Mesendoderm (in vitro differentiated cells): ENCODE measurements at places on chromosomes 4 and X.

- DNase-seq: peak; percentile 13
Observed at GRCh38 chr4:159349332-159349731, 246.5 kb downstream of the RAPGEF2 start.

- DNase-seq: no peak
Observed at GRCh38 chrX:10370976-10371375, 214.2 kb downstream of the CLCN4 start.

DNA sequence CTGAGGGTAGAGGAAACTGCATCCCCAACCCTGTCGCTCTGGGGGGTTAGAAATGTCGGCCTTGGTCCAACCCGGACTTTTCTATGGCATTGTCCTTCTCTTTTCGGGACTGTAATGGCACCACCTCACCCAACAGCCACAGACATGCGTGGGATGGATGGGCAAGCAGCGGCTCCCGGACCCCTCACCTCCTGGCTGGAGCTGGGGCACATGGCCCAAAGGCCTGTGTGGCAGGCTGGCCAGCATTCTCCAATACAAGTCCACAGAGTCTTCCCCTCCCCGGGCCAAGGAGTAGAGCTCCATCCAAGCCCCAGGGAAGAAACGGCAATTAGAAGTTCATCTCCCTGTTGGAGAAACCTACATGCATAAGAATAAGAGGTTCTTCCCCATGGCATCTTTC, 142.9 kb downstream of the NR3C2 start:
- no peak for DNase-seq

DNA sequence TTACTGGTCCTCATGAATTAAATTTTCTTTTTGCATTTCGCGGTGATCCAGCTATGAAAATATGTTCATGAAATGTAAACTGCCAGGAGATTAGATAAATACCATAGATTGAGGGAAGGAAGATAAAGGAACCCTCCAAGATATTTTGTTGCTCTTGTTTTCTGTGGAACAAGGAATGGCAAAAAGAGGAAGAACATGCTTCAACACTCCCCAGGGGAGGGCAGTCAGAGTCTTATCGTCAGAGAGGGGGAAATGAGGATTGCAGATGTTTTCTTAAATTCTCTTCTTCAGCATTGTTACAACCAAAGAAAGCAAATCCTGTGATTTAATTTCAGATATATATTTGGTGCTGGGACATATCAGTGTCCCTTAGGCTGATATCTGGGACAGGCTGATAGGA, 9.5 kb upstream of the SFRP2 start:
- DNase-seq: peak; percentile 40

DNA sequence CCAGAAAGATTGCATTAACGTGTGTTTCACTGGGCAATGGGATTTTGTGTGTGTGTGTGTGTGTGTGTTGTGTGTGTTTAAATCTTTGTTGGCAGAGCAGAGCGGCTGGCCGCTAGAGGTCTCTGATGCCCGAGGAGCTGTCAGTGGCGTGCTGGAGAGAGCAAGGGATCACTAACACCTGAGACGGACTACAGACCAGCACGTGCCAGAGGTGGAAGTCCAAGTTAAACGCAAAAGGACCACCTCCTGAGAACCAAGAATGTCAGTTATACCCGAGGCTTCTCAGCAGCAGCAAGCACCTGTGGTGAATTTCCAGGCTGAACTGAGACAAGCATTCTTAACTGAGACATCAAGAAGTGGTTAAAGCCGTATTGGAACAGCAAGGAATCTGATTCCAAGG, 9.0 kb upstream of the SLC25A14 start:
- DNase-seq: peak; percentile 80

DNA sequence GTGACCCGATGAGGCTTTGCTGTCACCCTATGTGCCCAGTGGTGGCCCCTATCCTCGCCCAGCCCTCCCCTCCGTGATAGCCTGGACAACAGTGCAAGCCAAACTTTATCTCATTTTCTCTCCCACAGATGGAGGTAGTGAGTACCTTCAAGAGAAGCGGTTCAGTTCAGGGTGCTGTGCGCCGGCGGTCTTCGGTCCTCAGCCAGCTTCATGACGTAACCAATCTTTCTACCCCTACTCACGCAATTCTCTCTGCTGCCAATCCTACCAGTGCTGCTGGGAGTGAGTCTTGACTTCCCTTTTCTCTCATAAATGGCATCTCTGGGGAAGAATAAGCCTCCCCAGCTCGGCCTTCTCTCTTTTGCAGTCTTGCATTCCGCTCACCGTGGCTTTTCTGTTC, 29.5 kb downstream of the CCNQ start:
- no peak for DNase-seq

- no peak for DNase-seq
Observed at GRCh38 chr4:12933760-12934221, 550.3 kb downstream of the RAB28 start.

GRCh38 chrX:109966246-109966645, 36.7 kb upstream of the TMEM164 start:
- DNase-seq: no peak

DNA sequence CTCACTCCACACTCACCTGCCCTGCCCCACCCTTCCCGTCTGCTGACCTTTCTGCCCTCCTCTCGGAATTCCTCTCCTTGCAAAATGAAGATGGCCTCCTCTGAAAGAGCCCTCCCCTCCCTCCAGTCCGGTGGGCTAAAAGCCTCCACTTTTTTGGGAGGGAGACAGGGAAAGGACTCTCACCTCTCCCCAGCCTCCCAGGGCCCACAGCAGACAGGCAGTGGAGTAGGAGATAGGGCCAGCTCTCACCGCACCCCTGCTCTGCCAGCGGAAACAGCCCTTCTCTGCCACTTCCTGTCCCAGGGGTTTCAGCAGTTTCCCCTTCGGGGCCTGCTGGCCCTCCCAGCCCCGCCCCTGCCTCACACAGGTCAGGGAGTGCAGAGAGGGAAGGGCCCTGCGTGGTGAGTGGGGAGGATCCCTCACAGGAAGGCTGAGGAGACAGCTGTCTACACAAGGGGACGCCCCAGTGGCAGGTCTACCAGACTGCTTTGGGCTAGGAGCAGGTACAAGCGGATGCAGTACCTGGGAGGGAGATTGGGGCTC, 18.2 kb downstream of the ELF4 start:
- DNase-seq: peak; percentile 70

DNA sequence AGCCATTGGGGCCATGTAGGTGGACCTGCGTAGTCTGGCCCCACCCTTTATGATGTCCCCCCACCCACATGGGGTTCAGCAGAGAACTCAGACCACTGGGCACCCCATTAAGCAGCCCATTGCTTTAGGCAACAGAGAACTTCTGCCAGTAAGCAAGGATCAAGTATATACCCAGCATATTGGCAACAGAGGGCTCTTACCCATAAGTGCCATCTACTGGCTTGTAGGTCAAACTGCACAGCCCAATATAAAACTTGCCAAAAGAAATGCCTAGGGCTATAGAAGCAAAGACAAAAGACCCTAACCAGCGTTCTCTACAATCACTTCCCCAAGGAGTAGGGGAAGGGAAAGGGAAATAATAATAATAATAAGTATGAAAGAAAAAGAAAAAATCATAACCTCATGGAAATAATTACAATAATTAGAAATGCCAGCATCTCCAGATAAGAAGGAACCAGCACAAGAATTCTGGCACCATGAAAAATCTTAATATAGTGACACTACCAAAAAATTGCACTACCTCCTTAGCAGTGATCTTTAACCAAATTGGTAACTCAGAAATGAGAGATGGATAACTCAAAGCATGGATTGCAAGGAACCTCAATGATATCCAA, 1090.7 kb downstream of the FAT4 start:
- peak; percentile 76 for DNase-seq

- DNase-seq: no peak
Observed at GRCh38 chr4:9903317-9903716, 118.0 kb downstream of the SLC2A9 start.

DNA sequence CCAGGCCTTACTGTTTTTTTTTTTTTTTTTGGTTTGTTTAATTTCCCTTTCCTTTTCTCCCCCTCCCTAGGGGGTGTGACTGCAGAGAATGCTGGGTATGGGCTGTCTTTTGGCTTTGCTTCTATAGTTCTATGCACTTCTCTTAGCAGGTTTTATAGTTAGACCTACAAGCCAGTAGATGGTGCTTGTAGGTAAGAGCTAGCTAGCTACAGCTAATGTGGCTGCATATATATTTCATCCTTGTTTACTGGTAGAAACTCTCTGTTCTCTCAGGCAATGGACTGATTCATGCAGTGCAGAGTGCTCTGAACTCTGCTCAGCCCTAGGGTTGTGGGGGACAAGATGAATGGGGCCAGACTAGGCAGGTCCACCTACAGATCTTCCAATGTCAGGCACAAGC, 246.4 kb downstream of the SH2D1A start:
- no peak for DNase-seq

GRCh38 chr4:76616526-76616925, 181.5 kb downstream of the SHROOM3 start:
- DNase-seq: no peak

DNA sequence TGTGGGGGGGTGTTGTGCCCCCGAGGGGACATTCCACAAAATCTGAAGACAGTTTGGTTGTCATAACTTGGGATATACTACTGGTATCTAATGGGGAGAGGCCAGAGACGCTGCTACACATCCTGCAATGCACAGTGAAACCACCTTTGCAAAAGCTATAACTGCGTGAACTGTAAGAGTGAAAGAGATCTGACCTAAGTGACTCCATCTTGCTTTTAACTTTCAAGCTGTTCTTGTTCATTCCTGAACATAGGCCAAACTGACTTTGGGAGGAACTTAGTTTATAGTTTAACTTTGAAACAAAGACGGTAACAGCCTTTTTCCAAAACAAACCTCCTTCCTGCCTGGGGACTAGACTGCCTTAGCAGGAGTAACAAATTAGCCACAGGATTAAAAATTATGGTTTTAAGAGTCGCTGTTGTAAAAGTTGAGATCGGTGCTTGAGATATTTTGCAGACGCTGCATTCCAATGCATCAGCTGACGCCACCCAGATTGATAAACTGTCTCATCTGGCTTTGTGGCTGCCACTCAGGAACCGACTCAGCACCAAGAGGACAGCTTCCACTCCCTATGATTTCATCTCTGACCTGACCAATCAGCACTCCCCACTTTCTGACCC, 70.9 kb downstream of the ATXN3L start:
- no peak for DNase-seq

DNA sequence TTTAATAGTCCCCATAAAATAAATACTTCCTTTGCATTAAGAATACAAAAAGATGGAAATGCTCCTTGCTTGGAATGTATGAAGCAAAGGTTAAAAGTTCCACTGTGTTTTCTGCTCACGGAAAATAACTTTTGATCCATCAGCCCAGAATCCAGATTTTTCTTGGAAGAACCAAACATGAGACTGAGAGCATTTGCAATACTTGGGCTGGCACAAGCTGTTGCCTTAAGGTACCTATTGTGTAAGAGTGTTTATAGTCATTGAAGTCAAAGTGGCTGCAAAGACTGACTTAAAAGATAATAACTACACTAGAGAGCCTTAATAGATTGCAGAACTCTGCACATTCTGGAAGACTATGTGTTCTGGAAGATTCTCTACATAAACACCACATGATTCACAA, 281.4 kb downstream of the RAB28 start:
- no peak for DNase-seq

DNA sequence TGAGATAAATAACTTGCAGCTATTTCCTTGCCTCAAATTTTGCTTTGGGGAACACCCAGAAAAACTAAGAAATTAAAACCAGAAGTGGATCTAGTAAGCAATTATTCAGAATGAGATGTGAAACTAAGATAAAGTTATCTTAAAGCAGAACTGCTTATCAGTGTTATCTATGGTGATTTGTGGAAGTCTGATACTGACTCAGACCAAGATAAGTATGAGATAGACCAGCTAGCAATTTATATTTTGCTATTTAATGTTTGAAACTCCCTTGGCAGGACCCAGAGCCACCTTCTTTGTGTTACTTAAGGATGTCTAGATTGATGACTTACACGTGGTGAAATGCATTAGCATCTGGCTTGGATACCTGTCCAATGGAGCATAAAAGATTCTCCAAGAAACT, 368.1 kb downstream of the EPHA5 start:
- peak; percentile 62 for DNase-seq

DNA sequence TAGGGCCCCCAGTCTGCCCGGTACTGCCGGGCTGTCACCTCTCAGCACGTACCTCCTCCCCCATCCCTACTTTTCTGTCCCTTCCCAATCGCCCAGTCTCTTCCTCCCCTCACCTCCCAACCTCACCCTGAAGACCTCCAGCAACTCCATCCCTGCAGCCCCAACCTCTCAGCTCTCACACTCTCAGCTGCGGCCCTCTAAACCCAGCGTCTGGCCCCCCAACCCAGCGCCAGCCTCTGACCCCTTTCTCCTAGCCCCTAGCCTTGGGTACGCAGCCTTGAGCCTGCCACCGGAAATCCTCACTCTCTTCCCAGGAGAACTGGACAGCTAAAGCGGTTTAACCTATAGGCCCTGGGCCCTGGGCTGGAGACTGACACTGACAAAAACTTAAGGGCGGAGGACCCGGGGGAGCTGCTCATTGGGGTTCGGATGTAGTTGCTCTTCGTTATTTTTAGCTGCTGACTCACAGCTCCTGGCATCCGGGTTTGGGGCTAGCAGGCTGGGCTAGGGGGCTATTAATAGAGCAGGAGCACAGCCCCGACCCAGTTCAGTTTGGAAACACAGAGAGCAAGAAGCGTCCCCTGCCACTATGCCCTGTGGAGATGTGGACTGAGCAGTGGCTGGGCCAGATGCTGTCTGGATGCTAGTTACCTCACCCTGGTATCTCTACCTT, 9.6 kb upstream of the DLG3 start:
- peak; percentile 10 for DNase-seq

DNA sequence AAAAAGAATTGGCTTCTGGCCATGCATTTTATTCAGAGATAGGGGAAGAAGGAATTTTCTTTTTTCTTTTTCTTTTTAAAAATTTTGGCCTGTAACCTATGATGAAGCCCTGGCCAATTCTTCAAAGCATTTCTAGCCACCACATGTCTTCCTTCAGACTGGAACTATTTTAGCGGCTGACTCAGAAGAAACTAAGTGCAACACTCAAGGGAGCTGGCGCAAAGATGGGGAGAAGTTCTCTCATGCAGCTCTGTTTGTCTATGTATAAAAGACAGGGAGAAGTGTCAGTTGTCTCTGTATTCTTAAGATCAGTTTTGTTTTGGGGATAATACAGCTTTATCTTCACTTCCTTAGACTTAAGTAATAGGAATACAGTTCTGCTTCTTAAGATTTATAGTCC, 46.1 kb downstream of the MBNL3 start:
- no peak for DNase-seq

GRCh38 chr4:99817309-99817890, 773 bp downstream of the DAPP1 start:
- no peak for DNase-seq

DNA sequence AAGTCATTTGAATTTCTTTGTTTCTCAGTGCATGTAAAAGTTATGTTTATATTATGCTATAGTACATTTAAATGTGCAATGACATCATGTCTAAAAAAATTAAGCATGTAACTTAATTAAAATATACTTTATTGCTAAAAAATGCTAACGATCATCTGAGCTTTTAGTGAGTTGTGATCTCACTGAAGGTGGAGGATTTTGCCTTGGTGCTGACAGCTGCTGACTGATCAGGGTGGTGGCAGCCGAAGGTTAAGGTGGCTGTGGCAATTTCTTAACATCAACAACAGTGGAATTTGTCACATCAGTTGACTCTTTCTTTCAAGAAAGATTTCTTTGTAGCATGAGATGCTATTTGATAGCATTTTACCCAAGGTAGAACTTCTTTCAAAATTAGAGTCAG, 6.6 kb downstream of the ANAPC4 start:
- DNase-seq: no peak

GRCh38 chrX:12304261-12304660, 166.0 kb downstream of the FRMPD4 start:
- no peak for DNase-seq
